HCT116 (cell line): ENCODE measurements at places on chromosomes 7 and 10.
A peak's percentile ranks its signal among the peaks of the same experiment; 100 is the strongest.

DNA sequence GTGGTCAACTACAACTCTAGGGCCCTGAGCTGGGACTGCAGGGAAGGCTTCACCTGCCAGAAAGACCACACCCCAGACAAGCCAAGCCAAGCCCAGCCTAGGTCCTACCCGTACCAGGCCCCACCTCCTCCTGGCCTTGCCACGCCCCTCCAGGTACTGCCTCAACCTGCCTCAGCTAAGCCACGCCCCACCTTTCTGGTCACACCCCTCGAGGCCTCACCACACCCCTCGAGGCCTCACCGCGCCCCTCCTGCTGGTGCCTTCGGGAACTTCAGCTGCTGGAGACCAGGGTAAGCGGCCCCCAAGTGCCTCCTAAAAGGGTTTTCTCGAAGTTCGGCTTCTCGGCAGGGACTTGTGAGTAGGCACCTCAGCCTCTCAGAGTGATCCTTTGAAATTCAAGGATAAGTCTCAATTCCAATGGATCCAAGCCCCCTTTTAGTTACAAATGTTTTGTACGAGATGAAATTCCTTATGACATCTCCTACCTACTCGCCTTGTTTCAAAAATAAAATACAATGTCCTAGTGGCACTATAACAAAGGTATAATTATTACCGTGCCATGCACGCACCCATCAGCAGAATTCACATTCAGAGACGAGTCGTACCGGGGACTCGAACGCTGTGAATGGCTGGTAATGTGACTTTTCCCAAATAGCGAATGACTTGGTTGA, 171.2 kb downstream of the ARHGAP21 start:
- peak; percentile 83 for DNase-seq

DNA sequence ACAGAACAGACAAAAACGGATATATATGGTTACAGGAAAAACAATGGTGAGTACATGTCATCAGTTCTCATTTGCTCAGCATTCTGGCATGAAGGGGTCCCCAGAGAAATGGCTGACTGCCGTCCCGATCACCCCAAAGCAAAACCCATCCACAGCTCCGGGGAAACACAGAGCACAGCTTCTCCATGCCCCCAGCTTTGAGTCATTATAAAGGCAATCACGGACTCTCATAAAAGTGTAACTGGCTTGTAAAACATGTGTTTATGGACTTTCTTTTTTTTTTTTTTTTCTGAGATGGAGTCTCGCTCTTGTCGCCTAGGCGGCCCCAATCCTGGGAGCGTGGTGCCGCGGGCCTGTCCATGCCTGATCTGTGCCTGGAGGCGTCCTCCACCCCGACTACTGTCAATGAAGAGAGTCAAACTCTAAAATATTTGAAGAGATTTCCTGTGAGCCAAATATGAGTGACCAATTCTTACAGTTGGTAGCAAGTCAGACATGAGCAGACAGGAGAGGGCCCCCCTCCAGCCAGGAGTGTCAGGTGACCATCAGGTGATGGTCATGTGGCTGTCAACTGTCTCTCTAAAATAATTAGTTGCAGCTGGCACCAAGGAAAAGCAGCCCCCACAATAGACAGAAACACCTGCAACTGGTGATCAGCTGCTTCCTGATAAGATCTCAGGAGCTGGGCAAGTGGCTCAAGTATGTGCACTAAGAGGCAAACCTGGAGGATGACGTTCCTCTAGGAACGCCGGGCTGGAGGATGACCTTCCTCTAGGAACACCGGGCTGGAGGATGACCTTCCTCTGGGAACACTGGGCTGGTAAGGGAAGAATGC, 21.7 kb upstream of the NOM1 start:
- DNase-seq: no peak

DNA sequence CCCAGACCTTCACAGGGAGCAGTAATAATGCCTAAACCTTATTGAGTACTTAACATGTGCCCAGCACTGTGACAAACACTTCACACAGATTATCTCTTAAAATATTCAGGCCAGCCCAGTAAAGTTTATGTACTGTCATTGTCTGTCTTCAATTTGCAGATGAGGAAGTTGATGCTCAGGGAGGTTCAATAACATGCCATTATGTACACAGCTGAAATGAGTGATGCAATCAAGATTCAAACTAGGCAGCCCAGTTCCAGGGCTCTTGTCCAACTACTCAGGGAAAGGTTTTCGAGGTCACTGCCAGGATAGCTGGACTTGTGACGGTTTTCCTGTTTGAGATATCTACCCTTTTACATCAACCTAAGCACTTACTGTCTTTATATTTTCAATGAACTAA, 56.1 kb downstream of the AUTS2 start:
- DNase-seq: no peak

- no peak for DNase-seq
Measured at GRCh38 chr10:61633665-61634064, 29.1 kb upstream of the CABCOCO1 start.

DNA sequence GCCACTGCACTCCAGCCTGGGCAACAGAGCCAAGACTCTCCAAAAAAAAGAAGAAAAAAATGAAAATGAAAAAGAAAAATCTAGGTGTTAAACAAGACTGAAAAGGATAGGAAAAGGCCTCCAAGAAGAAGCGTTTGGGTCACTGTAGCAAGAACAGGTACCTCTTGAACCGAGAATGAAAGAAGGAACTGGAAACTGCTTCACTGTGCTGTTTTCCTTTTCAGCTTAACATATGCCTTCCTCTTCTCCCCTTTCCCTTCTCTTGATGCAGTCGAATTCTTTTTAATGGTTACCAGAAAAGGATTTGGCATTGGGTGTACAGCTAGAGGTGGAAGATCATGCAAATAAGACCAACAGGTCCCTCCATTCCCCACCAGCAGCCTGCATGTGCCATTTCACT, 28.1 kb downstream of the LRRC4 start:
- no peak for DNase-seq

GRCh38 chr7:46478046-46478445, 557.0 kb upstream of the IGFBP3 start:
- DNase-seq: no peak

DNA sequence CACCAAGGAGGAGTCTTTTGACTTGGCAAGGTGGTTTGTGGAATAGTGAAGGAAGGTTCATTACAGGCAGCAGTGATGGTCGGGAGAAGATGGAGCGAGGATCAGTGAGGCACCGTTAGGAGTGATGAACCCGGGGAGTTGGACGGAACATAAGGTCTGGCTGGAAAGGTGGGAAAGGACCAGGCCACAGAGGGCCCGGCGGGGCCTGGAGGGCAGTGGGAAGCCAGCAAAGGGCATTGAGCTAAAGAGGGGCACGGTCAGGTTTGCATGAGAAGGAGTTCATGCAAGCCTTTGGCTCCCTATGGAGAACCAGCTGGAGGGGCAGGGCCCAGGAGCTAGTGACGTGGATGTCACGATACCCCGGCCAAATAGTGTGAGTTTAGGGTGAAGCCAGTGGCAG, 46.2 kb upstream of the RABGEF1 start:
- DNase-seq: no peak

GRCh38 chr10:27982875-27983543, 15.9 kb downstream of the ODAD2 start:
- no peak for DNase-seq

GRCh38 chr10:104301907-104302690, 33.1 kb downstream of the GSTO2 start:
- no peak for DNase-seq

DNA sequence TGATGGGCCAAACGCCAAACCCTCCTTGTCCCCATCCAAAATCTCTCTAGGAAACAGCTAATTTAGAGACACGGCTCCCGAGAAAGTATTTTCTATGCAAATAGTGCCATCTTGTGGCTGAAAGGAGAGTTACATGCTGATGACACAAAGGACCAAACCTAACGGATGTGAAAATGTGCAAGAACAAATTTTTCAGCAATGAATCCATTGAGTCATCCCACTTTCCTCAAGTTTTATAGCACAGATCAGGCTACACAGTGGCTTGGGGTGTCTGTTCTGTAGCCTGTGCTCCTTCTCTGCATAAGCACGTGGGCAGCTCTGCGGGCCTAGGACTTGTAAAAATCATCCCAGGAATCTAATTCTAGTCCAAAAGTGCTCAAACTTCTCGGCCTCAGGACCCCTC, 154.8 kb upstream of the PRR15 start:
- peak; percentile 34 for DNase-seq

DNA sequence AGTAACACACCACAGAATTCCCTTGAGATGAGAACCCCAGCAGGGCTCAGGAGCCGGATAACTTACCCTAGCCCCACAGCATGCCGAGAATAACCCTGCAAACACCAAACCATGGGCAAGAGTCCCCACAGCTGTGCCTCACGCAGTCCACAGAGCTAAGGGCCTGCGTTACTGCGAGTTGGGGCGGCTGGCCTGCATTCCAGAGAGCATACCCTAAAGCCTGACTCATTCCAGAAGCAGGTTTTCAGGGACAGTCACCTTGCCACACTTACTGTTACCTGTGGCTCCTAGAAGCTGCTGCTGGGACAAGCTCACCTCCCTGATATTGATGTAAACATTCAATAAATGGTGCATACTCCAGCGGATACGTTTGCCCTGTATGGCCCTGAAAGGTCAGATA, 18.6 kb downstream of the FGFR2 start:
- DNase-seq: no peak

GRCh38 chr10:91551856-91552255, 81.0 kb downstream of the PPP1R3C start:
- peak; percentile 16 for DNase-seq

- no peak for DNase-seq
Measured at GRCh38 chr10:6980353-6980752, 400.3 kb upstream of the PRKCQ start.

DNA sequence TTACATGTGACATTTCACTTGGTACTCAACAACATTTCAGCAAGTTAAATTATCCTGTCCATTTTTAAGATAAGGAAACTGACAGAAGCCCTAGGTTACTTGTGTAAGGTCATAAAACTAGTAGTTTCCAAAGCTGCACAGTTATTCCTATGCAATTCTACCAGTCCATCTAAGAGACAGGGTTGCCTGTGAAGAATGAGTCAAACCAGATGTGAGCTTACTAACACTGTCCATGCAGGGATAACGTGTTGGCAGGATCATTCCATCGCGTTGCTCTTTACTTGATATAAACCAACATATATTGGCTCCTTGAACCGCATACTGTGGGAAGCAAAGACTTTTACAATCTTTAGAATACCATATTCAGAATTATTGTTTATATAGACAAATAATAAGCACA, 280.9 kb upstream of the HGF start:
- DNase-seq: no peak
